ENCODE measurements at places on chromosomes 6 and 20.

DNA sequence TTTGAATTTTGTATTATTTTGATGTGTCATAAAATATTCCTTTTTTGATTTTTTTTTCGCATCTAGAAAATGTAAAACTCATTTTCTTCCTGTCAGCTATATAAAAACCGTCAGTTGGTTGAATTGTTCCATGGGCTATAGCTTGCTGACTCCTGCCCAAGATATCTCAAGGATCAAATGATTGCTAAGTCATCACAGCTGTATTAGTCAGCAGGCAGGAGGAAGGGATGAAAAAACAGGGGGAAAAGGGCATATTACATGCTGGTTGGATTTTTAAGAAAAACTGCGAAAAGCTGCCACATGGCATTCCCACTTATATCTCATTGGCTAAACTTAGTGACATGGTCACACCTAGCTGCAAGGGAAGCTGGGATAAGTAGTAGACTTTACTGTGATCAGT is 569.9 kb downstream of the BCKDHB start:
- DNase-seq, result no peak

DNA sequence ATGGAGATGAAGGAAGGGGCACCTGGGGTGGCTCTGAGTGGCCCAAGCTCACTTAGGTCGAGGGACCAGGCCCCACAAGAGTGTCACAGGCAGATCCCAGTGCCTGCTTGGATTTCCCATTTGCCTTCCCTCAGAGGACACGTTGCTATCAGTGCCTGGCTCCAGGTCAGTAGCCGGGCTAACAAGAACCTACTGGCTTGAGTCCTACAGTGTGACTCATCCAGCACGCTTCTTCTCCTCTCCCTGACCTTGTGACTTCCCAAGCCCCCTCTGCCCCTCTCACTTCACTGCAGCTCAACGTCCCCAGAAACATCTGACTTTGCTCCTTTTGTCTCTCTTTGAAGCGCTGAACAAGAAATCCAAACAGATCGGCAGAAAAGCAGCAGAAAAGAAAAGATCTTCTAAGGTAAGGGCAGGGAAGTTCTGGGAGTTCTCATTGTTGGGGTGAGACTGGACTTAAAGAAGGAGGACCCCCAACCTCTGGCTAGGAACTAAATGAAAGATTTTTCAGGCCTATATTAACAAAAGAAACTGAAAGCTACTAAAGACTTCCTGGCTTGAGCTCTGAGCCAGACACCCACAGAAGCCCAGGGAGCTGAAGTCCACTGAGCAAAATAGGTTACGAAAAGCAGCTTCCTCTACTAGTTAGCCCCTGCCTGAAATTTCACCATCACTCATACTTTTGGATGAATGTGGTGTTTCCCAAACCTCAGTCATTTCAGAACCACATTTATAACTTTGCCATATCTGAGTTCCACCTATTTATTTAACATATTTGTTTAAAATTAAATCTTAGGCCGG is 21.5 kb downstream of the ASIP start:
- no peak for DNase-seq

- no peak for DNase-seq
Measured at GRCh38 chr6:105880030-105880492, 206.1 kb upstream of the PRDM1 start.

DNA sequence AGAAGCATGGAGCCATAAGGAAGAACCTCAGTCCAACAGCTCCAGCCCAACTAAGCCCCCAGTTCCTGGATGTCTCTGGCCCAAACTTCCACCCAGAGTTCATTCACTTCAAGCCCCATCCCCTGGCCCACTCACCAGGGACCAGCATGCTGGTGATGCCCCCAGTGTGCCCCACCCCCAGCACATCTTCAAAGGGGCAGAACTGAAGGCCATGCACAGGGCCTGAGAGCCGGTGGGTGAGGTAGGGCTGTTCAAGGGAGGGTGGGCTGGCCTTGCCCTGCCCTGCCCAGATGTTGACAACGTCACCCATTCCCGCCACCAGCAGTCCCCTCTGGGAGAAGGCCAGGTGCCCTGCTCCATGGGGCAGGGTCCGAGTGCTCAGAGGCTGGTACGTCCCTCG is 3.6 kb downstream of the B3GALT4 start:
- no peak for DNase-seq
